ENCODE measurements at places on chromosomes 6 and 20.
A peak's percentile ranks its signal among the peaks of the same experiment; 100 is the strongest.

DNA sequence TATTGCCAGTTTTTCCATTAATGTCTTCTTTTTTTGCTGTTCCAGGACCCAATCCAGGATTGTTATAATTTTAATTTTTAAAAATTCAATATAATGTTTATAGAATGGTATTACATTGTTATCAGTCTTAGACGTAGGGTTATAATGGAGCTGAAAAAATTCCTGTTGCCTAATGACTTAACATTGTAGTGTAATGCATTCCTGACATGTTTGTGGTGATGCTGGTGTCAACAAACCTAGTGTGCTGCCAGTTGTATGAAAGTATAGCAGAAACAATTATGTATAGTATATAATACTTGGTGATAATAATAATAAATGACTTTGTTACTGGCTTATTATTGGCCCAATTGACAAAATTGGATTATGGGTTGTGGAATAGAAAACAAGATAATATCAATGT is 30.4 kb downstream of the KIZ start:
- H3K36me3 ChIP-seq, result no peaks in the 10 kb centered on the region
- H3K4me1 ChIP-seq, result peaks cover 15% of the 10 kb centered on the region
- H3K27ac ChIP-seq, result no peak overlapping the region
- no peak overlapping the region for H3K4me3 ChIP-seq
- no peaks in the 10 kb centered on the region for H3K27me3 ChIP-seq

GRCh38 chr20:40591536-40591935 is 97.5 kb downstream of the MAFB start:
- no peaks in the 10 kb centered on the region for H3K27me3 ChIP-seq
- H3K27ac ChIP-seq, result no peak overlapping the region
- H3K4me3 ChIP-seq, result no peak overlapping the region
- H3K4me1 ChIP-seq, result no peaks in the 10 kb centered on the region
- no peaks in the 10 kb centered on the region for H3K36me3 ChIP-seq

- DNase-seq, result no peak
- H3K4me3 ChIP-seq, result no peak overlapping the region
- no peaks in the 10 kb centered on the region for H3K27me3 ChIP-seq
- H3K4me1 ChIP-seq, result no peaks in the 10 kb centered on the region
- H3K36me3 ChIP-seq, result no peaks in the 10 kb centered on the region
These were observed 91.3 kb upstream of the SLC35B3 start for GRCh38 chr6:8526624-8527023.

GRCh38 chr6:117118490-117118889 is 146.9 kb upstream of the VGLL2 start:
- H3K4me3 ChIP-seq, result no peak overlapping the region
- H3K4me1 ChIP-seq, result no peaks in the 10 kb centered on the region
- H3K36me3 ChIP-seq, result no peaks in the 10 kb centered on the region
- H3K27ac ChIP-seq, result no peak overlapping the region
- no peaks in the 10 kb centered on the region for H3K27me3 ChIP-seq
- DNase-seq, result no peak

DNA sequence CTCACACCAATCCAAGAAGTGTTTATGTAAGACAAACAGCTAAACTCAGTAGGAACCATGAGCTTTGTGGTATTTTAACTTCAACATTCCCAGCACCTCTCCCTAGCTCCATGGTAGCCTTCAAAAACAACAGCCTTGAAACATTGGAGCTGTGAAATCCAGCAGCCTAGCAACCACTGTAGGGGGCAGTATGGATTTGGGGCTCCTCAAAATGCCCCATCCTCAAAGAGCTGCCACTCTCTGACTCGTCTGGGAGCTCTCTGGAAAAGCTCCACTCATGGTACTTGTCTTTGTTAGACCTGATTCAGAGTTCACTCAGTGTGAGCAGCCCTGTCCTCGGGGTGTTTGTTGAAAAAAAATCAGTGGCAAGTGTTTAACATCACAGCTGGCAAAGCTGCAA is 82.9 kb downstream of the KIF6 start:
- no peaks in the 10 kb centered on the region for H3K27me3 ChIP-seq
- no peak overlapping the region for H3K4me3 ChIP-seq
- DNase-seq, result no peak
- H3K27ac ChIP-seq, result no peak overlapping the region
- no peaks in the 10 kb centered on the region for H3K4me1 ChIP-seq
- H3K36me3 ChIP-seq, result no peaks in the 10 kb centered on the region

GRCh38 chr20:59705651-59706399 is 101.5 kb downstream of the PHACTR3 start:
- no peaks in the 10 kb centered on the region for H3K36me3 ChIP-seq
- DNase-seq, result no peak
- no peak overlapping the region for H3K27ac ChIP-seq

DNA sequence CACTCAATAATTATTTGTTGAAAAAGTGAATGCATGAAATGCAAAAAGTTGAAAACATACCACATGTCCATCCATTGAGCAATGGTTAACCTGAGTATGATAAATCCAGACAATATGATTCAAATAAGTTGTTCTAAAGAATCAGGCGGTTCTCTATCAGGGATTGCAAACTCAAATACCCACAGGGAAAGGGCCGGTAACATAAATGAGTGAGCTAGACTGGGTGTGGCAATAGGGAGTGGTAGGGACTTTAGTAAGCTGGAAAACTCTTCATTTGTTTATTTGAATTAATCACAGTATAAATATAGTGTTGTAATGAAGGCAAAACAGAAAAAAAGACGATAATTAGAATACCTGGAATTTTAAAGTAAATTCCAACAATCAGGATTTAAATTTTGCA is 106.3 kb downstream of the BCAS1 start:
- no peak for DNase-seq
- H3K4me1 ChIP-seq, result no peaks in the 10 kb centered on the region
- no peaks in the 10 kb centered on the region for H3K36me3 ChIP-seq
- H3K27me3 ChIP-seq, result peaks cover 5% of the 10 kb centered on the region
- no peak overlapping the region for H3K27ac ChIP-seq

DNA sequence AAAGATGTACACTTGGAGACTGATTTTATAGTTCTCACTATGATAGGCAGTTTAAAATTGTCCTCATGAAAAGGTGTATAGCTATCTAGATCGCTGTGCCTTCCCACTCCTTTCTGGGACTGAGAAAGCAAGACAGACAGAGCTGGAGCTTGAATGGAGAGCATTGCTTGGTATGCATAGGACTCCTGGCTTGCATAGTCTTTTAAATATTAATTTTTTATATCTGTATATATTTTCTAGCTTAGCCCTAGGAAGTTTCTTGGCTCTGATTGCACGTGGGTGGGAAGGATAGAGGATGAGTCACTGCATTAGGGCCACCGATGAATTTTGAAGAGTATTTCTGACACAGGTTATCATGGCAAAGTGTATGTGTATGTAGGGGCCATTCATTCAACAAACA is 150.0 kb upstream of the SPACA1 start:
- H3K27ac ChIP-seq, result no peak overlapping the region
- no peaks in the 10 kb centered on the region for H3K36me3 ChIP-seq
- DNase-seq, result no peak
- no peaks in the 10 kb centered on the region for H3K4me1 ChIP-seq
- H3K4me3 ChIP-seq, result no peak overlapping the region
- H3K27me3 ChIP-seq, result no peaks in the 10 kb centered on the region

DNA sequence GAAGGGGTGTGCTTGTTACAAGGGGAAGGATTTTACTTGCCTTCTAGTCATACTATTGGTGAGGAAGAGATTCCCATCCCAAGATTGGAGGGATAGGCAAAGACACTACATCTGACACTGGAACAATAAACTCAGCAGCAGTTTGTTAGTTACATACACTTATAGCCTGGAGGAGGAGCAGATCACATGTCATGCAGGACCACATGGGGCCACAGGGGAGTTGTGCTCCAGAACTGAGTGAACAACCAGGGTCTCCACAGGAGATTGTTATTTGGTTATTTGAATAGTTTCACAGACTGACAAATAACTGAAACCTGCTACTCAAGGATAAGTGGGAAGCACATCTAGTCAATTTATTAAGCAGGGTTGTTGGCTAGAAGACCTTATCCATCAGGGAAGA is 559.4 kb upstream of the MANEA start:
- H3K36me3 ChIP-seq, result no peaks in the 10 kb centered on the region
- H3K4me3 ChIP-seq, result no peak overlapping the region
- no peaks in the 10 kb centered on the region for H3K4me1 ChIP-seq
- H3K27me3 ChIP-seq, result no peaks in the 10 kb centered on the region

- no peak overlapping the region for H3K4me3 ChIP-seq
- H3K27me3 ChIP-seq, result no peaks in the 10 kb centered on the region
- H3K27ac ChIP-seq, result no peak overlapping the region
- DNase-seq, result no peak
- no peaks in the 10 kb centered on the region for H3K36me3 ChIP-seq
These were observed 14.9 kb upstream of the MRS2 start for GRCh38 chr6:24387818-24388217.

DNA sequence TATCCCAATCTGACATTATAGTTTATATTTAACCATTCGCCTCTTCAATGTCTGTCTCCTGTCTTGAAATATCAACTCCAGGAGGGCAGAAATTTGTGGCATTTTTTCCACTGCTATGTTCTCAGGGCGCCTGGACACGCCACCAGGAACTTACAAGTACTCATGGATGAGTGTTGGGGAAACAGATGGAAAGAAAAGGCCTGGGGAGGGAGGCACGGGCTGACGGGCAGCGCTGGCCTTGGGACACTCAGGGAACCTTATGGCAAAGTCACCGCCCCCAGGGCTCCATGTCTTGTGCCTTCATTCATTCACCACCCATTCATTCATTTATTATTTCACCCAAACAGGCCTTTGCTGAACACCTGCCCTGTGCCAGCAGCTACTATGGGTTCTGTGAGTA is 222.9 kb downstream of the PREX1 start:
- H3K27ac ChIP-seq, result no peak overlapping the region
- no peaks in the 10 kb centered on the region for H3K4me1 ChIP-seq
- H3K27me3 ChIP-seq, result no peaks in the 10 kb centered on the region
- no peak overlapping the region for H3K4me3 ChIP-seq
- no peaks in the 10 kb centered on the region for H3K36me3 ChIP-seq

DNA sequence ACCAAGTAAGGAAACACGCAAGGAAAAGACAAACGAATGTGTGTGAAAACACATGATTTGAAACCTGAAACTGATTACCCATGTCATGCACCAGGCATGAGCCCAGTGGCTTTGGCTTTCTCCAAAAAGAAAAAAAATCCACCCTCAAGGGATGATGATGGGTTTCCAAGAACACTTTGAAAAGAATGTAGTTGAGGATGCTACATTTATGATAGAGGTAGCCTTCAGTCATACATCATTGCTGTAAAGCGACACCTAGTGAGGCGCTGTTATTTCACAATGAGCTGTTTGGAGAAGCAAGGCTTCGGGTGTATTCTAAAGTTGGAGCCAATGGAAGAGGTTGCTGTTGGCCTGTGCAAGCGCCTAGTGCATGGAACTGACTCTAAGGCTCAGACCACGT is 124.9 kb downstream of the SCML4 start:
- no peaks in the 10 kb centered on the region for H3K36me3 ChIP-seq
- no peak overlapping the region for H3K4me3 ChIP-seq
- no peak for DNase-seq

DNA sequence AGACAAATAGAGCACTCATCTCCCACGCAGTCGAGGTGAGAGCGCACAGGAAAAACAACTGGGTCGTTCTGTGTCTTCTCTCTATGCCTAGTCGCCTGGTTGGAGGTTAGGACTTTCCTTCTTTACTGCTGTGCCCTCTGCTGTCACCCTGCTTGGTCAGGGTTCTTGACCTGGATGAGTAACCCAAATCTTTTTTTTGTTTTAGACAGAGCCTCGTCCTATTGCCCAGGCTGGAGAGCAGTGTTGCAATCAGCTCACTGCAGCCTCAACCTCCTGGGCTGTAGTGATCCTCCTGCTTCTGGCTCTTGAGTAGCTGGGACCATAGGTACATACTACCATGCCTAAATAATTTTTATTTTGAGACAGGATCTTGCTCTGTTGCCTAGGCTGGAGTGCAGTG is 24.5 kb downstream of the PRPF6 start:
- no peak overlapping the region for H3K27ac ChIP-seq
- no peak for DNase-seq
- no peaks in the 10 kb centered on the region for H3K36me3 ChIP-seq
- H3K4me3 ChIP-seq, result no peak overlapping the region

DNA sequence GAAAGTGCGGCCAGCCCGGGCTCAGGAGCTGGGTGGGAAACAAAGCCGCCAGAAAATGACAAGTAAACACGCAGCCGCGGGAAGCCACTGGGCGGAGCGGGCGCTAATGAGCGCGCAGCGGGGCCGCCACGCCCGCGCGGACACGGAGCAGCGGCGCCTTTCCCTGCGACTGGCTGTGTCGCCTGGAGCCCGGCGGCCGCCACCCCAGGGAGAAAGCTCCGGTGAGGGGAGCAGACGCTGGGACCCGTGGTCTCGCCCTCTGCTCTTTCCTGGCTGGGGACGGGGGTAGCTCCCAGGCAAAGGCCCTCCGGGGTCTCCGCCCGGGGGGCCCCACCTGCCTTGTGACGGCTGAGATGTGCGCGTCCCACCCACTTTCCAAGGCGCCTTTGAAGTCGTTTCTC is 54.9 kb downstream of the PRR18 start:
- peaks cover 47% of the 10 kb centered on the region for H3K27me3 ChIP-seq
- H3K27ac ChIP-seq, result no peak overlapping the region
- peak; percentile 58 for DNase-seq
- peaks cover 8% of the 10 kb centered on the region for H3K4me1 ChIP-seq
